ENCODE measurements at places on chromosomes 6 and 20.

- peak; percentile 8 for DNase-seq
Measured at GRCh38 chr6:135146162-135146934, 34.8 kb upstream of the MYB start.

- no peak for DNase-seq
Measured at GRCh38 chr6:71346334-71346694, 57.7 kb downstream of the OGFRL1 start.

- no peak for DNase-seq
Measured at GRCh38 chr20:6057139-6057538, 3.3 kb upstream of the LRRN4 start.

- no peak for DNase-seq
Measured at GRCh38 chr20:9500121-9500520, 14.3 kb upstream of the LAMP5 start.

GRCh38 chr20:51253280-51253679, 230.4 kb upstream of the KCNG1 start:
- DNase-seq = no peak

GRCh38 chr20:56627122-56628014, 1.7 kb upstream of the TFAP2C start:
- no peak for DNase-seq

DNA sequence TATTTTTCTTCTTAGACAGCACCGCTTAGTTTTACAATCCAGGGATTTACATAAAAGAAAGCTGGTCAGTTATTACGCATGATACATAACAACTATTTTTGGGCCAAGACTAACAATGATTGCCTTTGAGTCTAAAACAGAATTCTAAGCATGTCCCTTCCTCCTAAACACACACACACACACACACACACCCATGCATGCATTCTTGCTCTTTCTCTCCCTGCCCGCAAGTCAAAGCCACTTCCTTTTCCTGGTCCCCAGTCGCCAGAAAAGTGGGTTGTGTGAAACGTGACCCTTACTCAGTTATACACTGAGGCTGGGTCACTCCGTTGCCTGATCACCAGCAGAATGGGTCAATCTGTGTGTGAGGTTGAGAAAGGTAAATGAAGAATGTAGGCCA, 31.4 kb downstream of the FYN start:
- DNase-seq = peak; percentile 15

DNA sequence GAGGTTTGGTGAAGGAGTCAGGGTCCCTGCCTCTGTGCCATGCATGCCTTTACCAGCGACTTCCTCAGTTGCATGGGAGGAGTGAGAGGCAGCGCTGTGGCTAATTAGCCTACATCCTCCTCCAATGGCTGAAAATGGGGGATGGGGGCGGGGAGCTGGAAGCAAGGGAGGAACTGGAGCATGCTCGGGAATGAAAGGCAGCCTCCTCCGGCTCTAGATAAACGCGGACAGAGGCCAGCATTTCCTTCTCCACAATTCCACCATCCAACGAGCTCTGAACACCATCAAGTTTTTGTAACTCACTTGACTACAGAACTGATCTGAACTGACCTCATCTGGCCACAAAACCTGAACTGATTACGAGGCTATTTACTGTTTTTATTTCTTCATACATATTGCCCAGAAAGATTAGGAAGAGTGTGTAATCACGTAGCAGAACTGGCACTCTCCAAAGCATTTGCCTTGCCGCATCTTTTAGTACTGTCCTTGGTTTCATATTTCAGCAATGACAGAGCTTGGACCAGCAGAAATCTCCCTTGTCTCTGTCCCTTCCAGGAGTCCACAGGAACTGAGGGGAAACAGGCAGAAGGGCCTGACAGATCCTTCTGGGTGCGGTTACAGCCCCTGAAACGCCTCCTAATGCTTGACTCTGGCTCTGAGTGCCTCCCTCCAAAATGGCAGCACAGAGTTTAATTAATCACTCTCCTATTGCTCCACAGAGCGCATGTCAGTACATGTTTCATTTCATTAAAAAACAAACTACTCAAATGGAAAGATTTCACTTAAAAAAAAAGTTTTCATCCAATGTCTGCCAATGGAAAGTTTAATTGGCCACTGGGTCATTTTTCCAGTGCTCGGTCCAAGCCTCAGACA, 58.2 kb upstream of the TRAF3IP2 start:
- no peak for DNase-seq

GRCh38 chr6:84568971-84569370, 195.4 kb downstream of the TBX18 start:
- DNase-seq = no peak

DNA sequence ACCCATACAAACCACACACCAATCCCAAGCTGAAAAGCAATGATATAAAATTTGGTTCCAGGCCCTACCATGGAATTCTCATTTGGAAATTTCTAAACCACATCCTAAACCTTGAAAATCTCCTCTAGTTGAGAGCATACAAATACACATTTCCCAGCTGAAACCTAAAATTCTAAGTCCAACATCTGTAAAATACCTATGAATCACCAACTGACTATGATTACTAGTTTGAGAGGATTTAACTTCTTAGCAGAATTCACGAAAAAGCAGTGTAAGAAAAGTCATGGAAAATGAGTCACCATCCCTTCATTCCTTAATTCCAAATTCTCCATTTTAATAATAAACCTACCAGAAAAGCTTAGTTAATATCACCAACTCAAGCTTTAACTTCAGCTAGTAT, 15.4 kb downstream of the RANBP9 start:
- peak; percentile 57 for DNase-seq

DNA sequence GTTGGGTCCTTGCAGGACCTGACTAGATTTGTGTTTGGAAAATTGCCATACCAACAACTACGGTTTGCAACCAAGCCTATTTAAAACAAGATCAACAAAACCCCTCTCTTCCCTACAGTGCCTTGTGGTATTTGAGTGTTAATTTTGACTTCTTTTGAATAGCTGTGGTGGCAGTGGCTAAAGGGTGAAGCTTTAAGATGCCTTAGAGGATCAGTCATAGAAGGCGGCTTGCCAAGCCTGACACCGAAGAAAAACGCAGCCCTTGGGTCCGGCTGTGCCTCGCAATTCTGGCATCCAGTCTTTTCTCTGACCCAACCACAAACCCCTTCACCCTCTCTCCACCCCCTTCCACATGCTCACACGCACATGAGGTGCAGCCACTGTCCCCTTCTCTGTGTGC, 32.6 kb downstream of the BMP6 start:
- DNase-seq = peak; percentile 42

DNA sequence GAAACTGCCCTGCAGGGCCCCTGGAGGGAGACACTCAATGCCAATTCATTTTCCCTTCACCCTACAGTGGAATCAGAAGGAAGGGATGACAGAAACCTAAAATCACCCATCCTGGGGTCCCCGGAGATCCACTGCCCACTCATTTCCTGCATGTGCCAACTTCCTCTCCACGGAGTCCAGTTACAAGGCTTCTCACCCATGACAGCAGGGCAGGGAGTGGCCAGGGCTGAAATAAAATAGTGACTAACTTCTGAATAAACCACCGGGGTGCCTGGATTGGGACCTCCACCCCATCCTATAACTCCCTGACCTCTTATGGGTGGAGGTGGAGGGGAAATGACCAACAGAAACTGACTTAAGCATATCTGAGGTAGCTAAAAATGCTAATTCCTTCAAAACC, 362.3 kb downstream of the MAFB start:
- DNase-seq = no peak

DNA sequence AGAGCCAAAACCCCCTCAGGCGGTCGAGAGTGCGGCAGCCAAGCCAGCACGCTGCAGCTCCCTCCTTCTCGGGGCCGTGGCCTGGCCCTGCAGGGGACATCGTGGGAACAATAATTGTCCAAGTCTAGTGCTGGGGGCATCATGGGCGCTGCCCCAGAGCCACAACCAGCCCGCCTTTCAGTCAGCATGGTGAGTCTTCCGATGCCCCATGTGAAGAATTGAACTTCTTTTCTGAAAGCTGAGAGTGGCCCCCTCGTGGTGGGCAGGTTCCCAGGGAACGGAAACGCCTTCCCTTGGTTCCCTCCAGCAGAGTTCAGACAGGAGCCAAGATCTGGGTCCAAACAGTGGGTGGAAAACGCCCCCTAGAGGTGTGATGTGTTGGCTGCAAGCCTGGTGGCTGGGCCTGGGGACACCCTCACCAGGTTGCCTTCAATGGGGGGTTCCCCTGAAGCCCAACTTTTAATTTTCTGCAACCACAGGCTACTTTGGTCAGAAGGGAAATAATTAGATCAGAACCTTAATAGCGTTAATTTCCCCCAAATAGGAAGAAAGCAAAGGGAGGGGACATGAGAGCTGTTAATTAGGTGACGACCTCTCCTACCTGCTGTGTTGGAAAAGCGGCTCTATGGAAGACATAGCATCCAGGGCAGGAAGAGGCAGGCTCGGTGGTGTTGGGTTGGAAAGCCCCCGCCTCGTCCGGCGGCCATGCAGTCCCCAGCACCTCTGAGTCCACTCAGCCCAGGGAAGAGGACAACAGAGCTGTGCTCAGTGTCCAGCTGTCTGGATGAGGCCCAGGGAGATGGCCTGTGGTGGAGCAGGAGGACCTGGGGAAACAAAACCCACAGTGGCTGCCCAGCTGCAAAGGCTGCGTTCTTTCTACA, 4.7 kb upstream of the MRGBP start:
- DNase-seq = peak; percentile 84

- no peak for DNase-seq
Measured at GRCh38 chr6:25318589-25318988, 39.4 kb downstream of the CARMIL1 start.

DNA sequence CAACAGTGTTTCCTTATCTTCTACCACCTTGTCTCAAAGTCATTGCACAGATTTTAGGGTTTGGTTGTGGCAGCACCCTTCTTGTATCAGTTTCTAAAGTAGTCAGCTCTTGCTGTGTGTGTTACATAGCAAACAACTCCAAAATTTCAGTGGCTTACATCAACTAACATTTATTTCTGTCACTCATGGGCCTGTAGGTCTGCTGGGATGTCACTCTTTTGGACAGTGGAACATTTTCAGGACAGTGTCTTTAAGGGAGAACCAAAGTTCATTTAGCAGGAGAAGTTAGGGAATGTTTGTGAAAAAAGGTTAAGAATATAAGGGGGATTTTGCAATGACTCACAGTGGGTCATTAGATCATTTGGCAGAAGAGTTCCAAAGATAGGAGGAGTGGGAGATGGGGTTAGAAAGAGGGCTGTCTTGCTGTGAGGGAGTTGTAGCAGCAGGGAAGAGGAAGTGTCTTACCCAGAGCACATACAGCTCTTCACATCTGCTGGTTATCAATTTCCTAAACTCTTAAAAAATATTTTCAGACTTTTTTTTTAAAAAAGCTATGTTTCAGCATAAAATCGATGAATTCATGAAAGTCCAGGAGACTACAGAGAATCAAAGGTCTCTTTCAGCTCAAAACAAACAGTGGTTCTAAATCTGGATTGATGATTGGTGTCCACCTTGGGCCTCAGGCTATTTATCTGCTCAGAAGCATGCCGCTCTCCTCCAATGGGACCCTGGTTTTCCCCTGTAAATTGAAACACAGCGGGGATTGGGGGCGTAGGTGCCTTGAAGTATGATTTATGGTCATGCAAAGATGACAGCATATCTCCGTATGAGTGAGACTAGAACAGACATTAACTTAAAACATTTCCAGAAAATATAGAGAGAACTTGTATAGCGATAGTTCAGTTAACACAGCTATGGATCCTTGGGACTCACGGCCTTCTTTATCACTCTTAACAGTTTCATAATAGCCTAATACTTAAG, 117.3 kb downstream of the B3GAT2 start:
- no peak for DNase-seq

DNA sequence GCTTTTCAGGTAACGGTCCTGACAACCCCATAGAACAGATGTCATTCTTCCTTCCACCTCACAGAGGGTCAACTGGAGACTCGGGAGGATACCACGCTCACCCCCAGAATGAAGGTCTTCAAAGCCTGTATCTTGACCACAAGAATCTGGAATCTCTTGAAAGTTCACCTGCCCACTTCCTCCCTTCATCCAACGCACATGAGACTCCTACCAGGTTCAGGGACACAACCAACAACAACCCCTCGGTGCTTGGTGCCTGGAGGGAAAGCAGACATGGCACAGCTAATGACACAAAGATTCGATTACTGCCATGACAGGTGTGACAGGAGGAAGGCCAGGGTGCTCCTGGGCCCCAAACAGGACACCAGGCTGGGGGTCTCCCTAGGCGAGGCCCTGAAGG, 8.2 kb downstream of the PMEPA1 start:
- DNase-seq = no peak

DNA sequence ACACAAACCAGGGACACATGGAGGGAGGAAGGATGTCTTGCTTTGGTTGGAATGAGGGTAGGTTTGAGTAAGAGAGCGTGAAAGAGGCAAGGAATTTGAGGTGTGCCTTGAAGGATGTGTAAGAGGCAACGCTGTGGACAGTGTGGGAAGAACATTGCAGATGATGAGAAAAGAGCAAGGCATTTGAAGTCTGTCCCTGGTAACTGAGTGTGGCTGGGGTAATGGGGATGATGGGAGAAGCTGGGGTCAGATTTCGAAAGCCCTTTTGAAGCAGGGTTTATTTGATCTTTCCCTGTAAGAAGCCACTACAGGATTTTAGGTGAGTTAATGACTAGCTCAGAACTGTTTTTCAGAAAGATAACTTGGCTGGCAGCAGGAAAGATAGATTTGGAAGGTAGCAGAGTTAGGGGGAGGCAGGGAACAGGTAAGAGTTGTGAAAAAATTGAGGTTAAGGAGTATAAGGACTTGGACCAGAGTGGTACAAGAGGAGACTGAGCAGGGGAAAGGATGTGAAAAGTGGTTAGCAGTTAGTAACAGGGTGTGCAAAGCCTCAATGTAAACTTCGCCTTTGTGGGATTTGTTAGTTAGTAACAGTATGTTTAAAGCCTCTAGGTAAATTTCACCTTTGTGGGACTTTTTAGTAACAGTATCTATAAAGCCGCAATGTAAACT, 17.7 kb downstream of the UTRN start:
- no peak for DNase-seq

- peak; percentile 47 for DNase-seq
Measured at GRCh38 chr6:13395272-13396237, 67.2 kb upstream of the TBC1D7 start.

- DNase-seq = no peak
Measured at GRCh38 chr6:28812778-28813569, 110.8 kb downstream of the TRIM27 start.

GRCh38 chr6:114063956-114064355, 93.0 kb upstream of the HDAC2 start:
- no peak for DNase-seq

DNA sequence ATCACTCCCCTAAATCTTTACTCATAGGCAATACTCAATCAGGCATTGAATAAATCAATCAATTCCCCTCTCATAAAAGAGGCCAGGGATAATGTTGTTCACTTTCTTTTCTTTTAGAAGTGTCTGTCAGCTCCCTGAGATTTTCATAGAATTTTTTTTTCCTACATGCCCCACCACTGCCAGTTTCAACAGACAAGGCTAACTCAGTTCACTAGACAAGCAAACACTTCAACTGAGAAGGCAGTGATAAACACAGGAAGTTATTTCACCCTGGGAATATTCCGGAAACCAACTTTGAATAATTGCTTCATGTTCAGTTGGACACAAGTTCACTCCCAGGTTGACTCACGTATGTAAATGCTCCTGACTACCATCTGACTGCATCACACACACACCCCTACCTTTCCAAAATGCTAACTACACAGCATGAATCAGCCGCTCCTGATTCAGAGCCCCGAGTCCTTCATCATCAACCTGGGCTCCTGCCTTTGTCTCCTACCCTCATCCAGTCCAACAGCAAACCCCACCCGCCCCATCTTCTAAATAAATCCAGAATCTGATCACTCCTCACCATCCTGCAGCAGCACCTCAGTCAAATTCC, 143.9 kb downstream of the BCAS1 start:
- DNase-seq = peak; percentile 49

- DNase-seq = no peak
Measured at GRCh38 chr6:94673251-94673650, 904.1 kb upstream of the MANEA start.

All from AG08396 (cell line).